ENCODE measurements at places on chromosomes 6 and 20. TPM values are rescaled to one million over a fixed set of nuclear protein-coding genes. Genes with fewer than 3 reads are reported as not detected.
A peak's percentile ranks its signal among the peaks of the same experiment; 100 is the strongest.

SPATS1 gene
- not detected for total RNA-seq

ZBTB9 gene
- 4.7 TPM for total RNA-seq

ERGIC3 gene
- total RNA-seq = 391 TPM

QRSL1 gene
- total RNA-seq = 6.7 TPM

GDAP1L1 gene
- not detected for total RNA-seq

SLC4A11 gene
- 1.3 TPM for total RNA-seq

PMEPA1 gene
- total RNA-seq = 47.7 TPM

VNN1 gene
- 3.6 TPM for total RNA-seq

MAP7 gene
- 44.6 TPM for total RNA-seq

SOBP gene
- total RNA-seq = 0.08 TPM

IL17F gene
- not detected for total RNA-seq

BPI gene
- total RNA-seq = not detected

DNA sequence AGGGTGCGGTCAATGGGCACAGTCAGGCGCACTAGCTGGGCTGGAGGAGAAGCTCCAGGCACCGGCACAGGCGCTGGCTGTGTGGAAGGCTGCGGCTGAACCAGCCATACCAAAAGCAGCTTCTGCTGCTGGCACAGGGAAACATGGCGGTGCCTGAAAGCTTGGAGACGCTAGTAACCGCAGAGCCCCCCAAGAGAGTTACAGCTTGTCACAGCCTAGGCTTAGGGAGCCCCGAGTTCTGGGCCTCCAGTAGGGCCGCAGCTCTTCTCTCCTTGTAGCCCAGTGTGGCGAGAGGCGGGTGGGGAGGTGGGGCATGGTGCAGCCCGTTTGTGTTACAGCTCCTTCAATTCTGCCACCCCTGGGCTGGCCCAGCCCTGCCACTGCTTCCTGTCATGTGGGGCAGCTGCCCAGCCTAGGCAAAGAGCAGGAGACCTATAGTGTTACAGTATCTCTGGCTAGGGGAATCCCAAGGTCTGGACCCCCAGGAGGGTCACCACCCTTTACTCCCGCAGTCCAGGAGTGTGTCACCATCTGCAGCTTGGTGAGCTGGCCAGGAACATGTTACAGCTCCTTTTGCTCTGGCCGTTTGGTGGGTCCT lies 58.6 kb upstream of the MANEA start:
- no peak for DNase-seq

- DNase-seq = no peak
These were observed 73.0 kb downstream of the SLX4IP start for GRCh38 chr20:10508060-10508459.

DNA sequence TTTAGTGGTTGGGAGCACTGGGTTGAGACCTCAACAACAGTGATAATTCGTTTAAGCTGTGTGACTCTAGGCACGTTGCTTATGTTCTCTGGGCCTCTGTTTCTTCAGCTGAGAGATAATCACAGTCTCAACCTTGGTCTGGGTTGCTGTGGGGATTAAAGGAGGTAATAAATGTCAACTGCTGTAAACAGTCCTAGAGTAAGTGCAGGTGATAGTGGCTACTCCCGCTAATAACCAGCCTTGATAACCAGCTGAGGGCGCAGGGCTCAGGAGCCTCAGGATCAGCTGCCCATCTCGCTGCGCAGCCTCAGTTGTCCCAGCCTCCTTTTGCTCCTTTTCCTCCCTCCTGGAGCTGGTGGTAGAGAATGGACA lies 58.0 kb downstream of the JARID2 start:
- DNase-seq = no peak

DNA sequence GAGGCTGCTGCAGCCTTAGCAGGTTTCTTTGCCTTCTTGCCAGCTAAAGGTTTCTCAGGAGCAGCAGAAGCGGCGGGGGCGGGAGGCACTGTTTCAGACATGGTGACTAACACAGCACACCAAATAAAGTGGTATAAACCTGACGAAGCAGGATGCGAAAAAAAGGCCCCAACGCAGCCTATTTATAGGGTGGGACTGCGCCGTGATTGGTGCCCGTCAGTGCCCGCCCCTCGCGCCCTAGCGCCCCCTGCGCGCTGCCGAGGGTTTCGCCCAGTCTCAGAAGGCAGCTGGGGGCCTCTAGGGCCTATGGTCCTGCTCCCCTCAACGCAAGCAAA lies 55.0 kb downstream of the TRIM38 start:
- no peak for DNase-seq

DNA sequence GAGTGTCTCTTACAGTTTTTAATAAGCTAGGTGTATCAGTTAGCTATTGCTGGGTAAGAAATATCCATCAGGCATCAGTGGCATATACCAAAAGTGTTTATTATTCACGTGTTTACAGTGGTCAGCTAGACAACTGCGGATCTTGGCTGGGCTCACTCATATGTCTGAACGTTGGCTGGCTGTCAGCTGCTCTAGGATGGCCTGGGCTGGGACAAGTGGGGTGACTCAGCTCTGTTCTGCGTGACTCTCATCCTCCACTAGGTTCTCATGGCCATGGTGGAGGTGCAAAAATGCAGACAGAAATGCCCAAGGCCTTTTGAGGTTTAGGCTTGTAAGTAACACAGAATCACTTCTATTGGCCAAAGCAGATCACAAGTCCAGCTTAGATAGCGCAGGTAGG lies 22.0 kb downstream of the ZNF341 start:
- DNase-seq = no peak

DNA sequence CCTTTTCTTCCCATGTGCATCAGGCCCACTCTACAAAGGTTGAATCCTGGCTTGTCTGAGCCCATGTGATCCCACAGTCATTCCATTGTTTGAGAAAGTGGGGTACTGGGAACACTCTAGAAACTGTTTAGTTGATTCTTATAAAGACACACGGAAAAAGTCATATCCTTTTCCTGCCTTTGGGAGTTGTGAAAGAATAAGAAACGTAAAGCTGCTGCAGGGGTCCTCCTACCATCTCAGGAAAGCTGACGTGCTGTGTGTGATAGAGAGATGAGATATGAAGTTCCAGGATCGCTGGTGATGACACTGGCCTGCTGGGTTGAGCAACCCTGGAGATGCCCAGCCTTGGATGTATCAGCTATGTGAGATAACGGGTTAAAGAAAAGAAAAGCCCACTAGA lies 21.3 kb upstream of the HLA-DRB5 start:
- no peak for DNase-seq

DNA sequence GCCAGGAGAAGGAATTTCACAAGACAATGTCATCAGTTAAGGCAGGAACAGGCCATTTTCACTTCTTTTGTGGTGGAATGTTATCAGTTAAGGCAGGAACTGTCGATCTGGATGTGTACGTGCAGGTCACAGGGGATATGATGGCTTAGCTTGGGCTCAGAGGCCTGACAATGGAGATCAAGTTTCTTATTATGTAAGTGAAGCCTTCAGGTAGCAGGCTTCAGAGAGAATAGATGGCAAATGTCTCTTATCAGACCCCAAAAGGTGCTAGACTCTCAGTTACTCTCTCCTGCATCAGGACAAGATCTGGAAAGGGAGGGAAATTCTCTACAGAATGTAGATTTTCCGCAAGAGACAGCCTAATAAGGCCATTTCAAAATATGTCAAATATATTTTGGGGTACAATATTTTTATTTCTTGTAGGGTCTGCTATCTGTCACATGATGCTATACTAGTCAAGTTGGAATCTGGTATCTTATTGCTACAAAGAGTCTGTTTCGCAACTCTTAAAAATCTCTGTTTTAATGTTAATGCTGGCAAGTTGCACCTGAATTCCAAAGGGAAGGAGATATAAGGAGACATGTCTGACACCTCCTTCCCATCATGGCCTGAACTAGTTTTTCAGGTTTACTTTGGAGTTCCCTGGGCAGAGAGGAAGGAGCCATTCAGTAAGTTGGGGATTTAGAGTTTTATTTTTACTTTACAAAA lies 48.8 kb downstream of the TRDN start:
- no peak for DNase-seq

DNA sequence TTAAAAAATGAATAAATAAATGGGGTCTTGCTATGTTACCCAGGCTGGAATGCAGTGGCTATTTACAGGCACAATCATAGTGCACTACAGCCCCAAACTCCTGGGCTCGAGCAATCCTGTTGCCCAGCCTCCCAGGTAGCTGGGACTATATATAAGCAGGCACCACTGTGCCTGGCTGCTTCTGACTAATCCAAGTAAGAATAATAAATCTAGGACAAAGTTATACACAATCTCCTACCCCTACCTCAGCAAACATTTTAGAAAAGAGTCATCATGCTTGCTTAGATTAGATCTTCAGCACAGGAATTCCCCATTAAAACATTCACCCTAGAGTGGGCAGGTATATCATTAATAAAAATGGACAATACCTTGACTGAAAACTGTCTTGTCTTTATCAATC lies 124.6 kb downstream of the REV3L start:
- no peak for DNase-seq

GRCh38 chr6:112252571-112253497 lies 1.5 kb downstream of the LAMA4 start:
- no peak for DNase-seq

DNA sequence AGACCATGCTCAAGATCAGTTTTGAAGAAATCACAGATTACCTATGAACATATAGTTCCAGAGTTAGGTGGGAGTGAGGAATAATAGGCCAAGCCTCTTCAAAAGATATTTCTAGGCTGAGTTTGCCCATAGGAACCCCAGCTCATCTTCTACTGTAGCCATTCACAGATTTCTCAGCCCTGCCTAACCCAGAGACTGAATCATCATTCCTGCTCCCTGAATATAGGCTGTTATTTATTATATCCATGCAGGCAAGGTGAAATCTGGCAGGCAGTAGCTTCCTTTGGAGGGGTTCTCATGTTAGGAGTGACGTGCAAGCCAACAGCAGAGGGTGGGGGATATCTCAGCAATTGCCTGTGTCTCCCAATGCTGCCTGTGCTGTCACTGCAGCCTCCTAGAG lies 25.6 kb upstream of the ADGRF4 start:
- no peak for DNase-seq

GRCh38 chr6:33987531-33988021 lies 158.3 kb downstream of the GRM4 start:
- peak; percentile 28 for DNase-seq

- DNase-seq = peak; percentile 14
These were observed 236.6 kb upstream of the BMP2 start for GRCh38 chr20:6530779-6531315.

DNA sequence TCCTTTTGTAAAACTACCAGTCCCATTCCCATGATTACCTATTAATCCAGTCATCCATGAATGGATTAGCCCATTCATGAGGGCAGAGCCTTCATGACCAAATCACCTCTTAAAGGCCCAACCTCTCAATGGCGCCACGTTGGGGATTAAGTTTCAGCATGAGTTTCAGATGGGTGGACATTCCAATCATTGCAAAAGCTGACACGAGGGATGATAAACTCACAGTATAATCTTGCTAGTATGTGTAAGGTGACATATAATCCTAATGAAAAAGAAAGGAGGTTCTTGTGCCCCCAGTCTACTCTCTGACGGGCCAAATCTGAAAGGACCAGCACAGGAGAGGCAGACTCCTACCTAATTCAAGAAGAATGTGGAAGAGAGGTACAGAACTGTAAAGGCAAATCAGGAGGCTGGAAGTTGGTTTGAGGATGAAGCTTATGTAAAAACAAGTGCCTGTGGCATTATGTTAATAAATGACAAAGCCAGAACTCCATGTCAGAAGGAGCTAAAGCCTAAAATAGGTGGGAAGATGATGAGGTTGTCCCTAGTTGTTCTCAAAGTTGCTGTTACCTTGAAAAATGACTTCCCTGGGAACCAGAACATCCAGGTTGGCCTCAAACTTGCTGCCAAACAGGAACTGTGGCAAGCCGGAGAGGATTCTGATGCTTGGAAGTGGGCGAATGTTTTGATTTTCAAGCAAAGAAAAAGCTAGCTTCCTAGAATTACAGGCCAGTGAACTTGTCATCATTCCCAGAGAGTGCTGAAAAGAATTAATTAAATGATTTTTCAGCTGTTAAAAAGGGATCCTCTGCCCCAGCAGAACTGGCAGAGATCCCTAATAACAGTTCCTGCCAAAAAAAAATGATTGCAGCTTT lies 106.5 kb upstream of the TIAM2 start:
- DNase-seq = no peak

- DNase-seq = peak; percentile 59
These were observed 175.1 kb upstream of the JAG1 start for GRCh38 chr20:10848810-10849370.

GRCh38 chr20:50438986-50439407 lies 71.2 kb upstream of the PTPN1 start:
- peak; percentile 73 for DNase-seq

- DNase-seq = no peak
These were observed 466.2 kb downstream of the TFAP2A start for GRCh38 chr6:9948678-9949077.

DNA sequence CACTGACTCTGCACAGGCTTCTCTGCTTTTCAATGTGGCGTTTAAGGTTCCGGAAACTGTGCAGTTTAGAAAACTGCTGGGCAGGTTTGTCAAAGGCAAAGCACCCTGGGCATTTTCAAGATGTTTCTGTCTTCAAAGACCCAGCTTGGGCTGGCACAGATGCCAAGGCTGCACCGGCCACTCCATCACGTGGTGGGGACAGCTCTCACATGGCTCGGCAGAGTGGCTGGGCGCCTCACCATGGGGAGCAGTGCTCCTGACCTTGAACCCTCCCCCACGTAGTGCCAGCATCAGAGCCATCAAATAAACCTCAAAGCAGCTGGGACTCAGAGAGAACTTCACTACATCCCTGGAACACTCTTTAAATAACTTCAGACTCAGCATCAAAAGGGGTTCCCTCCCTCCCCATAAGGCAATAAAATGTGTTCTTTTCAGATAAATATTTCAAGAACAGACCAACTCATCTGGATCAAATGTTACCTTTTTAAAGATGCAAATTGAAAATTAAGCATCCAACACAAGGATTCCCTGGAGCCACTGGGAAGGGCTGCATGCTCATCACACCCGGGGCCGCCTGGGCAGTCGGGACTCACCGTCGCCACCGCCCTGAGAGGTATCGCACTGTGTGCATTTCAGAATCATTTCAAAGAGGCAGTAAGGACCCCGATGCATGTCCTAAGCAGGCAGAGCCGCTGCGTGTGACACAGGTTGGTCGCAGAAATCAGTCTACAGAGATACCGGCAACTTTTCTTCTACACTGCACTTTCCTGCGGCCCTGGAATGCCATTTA lies 157.1 kb downstream of the CDH4 start:
- no peak for DNase-seq

GRCh38 chr6:63456734-63457133 lies 115.5 kb upstream of the LOC128125822 start:
- no peak for DNase-seq

- no peak for DNase-seq
These were observed 112.0 kb downstream of the LRRC1 start for GRCh38 chr6:53906842-53907241.

DNA sequence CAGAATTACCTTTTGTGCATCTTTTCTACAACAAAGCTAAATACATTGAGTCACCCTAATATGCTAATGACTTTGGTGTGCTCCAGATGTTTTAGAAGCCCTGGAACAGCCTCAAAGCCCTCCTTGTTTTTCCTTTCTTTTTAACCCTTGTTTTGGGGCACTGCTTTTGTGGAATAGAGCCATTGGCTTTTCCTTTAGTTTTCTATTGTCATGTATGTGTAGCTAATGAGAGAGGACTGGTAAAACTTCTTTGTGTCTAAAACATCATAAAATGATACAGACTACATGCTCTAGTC lies 158.8 kb downstream of the JARID2 start:
- DNase-seq = no peak

- peak; percentile 3 for DNase-seq
These were observed 442.2 kb upstream of the MAN1A1 start for GRCh38 chr6:119791736-119792135.
